ENCODE measurements at places on chromosomes 6 and 20.
A peak's percentile ranks its signal among the peaks of the same experiment; 100 is the strongest.

GRCh38 chr20:51914758-51915157 is 112.4 kb upstream of the SALL4 start:
- DNase-seq = no peak
- H3K27ac ChIP-seq = no peak overlapping the region
- no peaks in the 10 kb centered on the region for H3K27me3 ChIP-seq

GRCh38 chr6:100440935-100441334 is 23.8 kb downstream of the SIM1 start:
- no peaks in the 10 kb centered on the region for H3K4me1 ChIP-seq
- no peaks in the 10 kb centered on the region for H3K36me3 ChIP-seq
- peaks cover 5% of the 10 kb centered on the region for H3K27me3 ChIP-seq
- no peak overlapping the region for H3K4me3 ChIP-seq

DNA sequence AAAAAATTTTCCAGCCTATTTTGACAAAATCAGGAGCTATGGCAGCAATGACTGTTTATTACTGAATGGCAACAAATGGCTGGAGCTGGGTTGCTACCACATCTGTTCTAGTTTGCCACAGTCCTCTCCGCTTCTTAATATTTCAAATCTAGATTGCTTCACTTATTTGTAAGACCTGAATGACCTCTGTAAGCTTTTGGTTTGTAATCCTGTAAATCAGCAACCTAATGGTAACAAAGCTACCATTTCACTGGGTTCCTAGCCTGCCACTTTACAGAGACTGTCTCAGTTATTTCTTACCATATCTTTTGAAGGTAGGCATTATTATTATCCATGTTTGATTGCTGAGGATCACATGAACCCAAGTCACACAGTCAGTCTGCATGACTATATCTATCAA is 15.4 kb downstream of the ZNFX1 start:
- no peak overlapping the region for H3K4me3 ChIP-seq
- no peaks in the 10 kb centered on the region for H3K27me3 ChIP-seq
- peaks cover 17% of the 10 kb centered on the region for H3K36me3 ChIP-seq
- no peak overlapping the region for H3K27ac ChIP-seq
- DNase-seq = no peak
- H3K4me1 ChIP-seq = peaks cover 7% of the 10 kb centered on the region

DNA sequence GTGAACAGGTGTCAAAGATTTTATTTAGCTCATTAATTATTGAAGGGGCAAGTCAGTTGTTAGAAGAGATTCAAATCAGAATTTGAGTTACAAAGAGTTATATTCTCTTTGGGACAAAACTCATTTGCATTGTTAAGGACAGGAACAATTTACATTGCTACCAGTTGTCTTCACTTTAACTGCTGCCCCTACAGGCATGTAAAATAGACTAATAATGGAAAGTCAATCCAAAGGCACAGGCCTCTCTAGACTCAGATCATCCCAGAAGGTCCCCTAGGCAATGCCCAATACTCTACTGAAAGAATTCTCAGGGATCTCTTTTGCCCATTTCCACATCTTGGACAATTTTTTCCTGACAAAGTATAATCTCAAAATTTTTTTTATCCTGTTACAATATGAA is 95.7 kb downstream of the SCP2D1 start:
- no peaks in the 10 kb centered on the region for H3K36me3 ChIP-seq
- no peak overlapping the region for H3K4me3 ChIP-seq
- DNase-seq = no peak

- no peak for DNase-seq
- no peaks in the 10 kb centered on the region for H3K27me3 ChIP-seq
- H3K27ac ChIP-seq = no peak overlapping the region
- H3K4me3 ChIP-seq = no peak overlapping the region
These were observed 50.0 kb downstream of the BPIFB1 start for GRCh38 chr20:33332905-33333456.

DNA sequence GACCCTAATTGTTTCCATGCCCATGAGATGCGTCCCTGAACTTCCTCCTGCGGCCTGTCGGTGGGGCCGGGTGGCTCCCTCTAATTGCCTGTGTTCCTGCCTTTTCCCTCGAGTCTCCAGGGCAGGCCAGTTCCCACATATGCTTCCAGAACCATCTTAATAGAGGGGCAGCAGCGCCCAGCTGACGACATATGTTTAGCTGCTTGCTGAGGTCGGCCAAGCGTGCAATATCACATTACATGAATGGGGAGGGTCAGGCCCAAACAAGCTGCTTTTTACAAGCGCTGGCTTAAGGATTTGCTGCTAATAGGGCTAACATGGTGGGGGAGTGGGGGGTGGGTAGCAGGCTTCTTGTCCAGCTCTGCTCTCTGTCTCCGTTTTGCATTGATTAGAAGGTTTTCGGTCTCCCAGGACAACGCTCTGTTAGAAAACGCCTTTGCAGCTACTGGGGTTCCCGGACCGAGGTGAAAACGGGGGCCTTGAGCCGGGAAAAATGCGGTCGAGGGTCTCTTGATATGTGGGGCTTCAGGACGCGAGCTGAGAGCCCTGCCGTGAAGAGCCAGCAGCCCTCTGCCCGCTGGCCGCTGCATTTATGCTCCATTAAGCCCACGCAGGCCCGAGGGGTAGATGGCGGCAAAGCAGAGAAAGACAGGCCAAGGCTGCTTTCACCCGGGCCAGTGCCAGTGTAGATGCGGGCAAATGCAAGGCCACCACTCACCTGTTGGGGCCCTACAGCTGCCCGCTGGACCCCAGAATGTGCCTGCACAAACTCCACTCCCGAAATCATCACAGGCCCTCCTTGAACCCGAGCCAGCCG is 308.5 kb downstream of the BMP7 start:
- H3K4me1 ChIP-seq = no peaks in the 10 kb centered on the region
- DNase-seq = no peak
- no peak overlapping the region for H3K27ac ChIP-seq
- no peaks in the 10 kb centered on the region for H3K36me3 ChIP-seq
- H3K27me3 ChIP-seq = peaks cover 3% of the 10 kb centered on the region

GRCh38 chr6:1385129-1386037 is 4.0 kb upstream of the FOXF2 start:
- H3K36me3 ChIP-seq = no peaks in the 10 kb centered on the region
- peaks cover 30% of the 10 kb centered on the region for H3K27me3 ChIP-seq

DNA sequence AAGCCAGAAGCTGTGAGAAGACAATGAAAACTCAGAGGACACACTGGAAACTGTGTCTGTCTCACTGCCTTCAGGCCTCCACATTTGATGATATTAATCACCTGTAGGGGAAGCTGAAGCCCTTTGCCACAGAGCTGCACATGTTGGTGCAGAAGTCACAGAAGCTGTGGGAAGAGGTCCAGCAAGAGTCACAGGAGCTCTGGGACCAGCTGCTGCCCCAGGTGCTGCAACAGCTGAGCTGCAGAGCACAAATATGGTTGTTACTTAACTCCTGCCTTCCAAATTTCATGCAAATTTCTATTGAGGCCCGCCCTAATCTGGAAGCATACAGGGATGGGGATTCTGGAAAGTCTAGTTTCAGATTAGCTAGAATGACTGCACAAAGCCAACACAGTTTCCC is 169.3 kb downstream of the OGFRL1 start:
- H3K4me1 ChIP-seq = no peaks in the 10 kb centered on the region
- no peak for DNase-seq
- H3K36me3 ChIP-seq = no peaks in the 10 kb centered on the region
- H3K4me3 ChIP-seq = no peak overlapping the region

GRCh38 chr6:136775548-136775947 is 16.7 kb downstream of the MAP3K5 start:
- peak overlapping the region; percentile 13 for H3K4me3 ChIP-seq
- H3K4me1 ChIP-seq = peaks cover 41% of the 10 kb centered on the region
- peak overlapping the region; percentile 92 for H3K27ac ChIP-seq
- H3K36me3 ChIP-seq = peaks cover 2% of the 10 kb centered on the region

DNA sequence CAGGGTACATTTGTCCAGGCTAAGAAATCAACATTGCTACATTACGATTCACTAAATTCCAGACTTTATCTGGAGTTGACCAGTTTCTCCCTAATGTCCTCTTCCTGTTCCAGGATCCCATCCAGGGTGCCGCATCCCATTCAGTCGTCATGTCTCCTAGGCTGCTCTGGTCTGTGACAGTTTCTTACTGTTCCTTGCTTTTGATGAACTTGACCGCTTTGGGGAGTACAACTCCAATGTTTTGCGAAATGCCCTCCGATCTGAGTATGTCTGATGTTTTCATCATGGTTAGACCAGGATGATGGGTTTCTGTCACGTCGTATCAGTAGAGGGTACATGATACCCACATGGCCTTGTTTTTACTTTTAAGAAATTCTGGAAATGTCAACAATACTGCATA is 62.2 kb downstream of the CTCFL start:
- peaks cover 2% of the 10 kb centered on the region for H3K4me1 ChIP-seq
- H3K27me3 ChIP-seq = no peaks in the 10 kb centered on the region
- H3K27ac ChIP-seq = no peak overlapping the region
- H3K4me3 ChIP-seq = no peak overlapping the region
- DNase-seq = no peak

DNA sequence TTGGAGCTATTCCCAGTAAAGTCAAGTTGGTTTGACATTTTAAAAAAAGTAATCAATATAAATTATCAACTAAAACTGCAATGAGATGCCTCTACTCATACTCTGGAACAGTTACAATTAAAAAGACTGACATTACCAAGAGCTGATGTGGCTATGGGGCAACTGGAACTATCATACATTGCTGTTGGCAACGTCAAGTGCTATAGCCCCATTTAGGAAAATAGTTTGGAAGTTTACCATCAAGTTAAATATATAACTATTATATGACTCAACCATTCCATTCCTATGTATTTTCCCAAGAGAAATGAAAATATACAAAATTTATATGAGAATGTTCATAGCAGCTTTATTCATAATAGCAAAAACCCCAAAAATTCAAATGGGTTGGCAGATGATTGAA is 111.4 kb upstream of the HDGFL1 start:
- H3K27me3 ChIP-seq = no peaks in the 10 kb centered on the region
- H3K4me3 ChIP-seq = no peak overlapping the region
- DNase-seq = no peak
- H3K36me3 ChIP-seq = no peaks in the 10 kb centered on the region
- no peak overlapping the region for H3K27ac ChIP-seq

DNA sequence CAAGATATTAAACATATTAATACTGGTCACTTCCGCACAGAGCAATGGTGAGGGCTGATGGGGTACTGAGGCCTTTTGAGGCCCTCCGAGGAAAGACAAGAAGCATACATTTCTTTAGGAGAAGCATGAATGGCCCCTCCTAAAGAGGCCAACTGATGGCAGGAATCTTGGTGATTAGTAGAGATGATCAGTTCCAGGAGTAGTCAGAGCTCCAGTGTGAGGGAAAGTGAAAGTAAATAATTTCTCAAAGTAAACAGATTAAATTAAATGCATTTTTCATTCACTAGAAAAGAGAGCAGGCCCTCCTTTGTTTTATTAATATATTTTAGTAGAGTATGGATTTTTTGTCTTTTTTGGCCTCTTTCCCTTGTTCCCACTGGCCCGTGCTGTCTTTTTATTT is 38.2 kb downstream of the NOX3 start:
- H3K4me1 ChIP-seq = peaks cover 29% of the 10 kb centered on the region
- no peaks in the 10 kb centered on the region for H3K36me3 ChIP-seq
- no peak for DNase-seq
- peak overlapping the region; percentile 79 for H3K27ac ChIP-seq
- H3K4me3 ChIP-seq = no peak overlapping the region

GRCh38 chr20:47566269-47566668 is 64.6 kb downstream of the NCOA3 start:
- H3K4me3 ChIP-seq = no peak overlapping the region
- no peak for DNase-seq
- H3K27ac ChIP-seq = no peak overlapping the region
- no peaks in the 10 kb centered on the region for H3K27me3 ChIP-seq
- H3K36me3 ChIP-seq = peaks cover 13% of the 10 kb centered on the region

- no peak overlapping the region for H3K27ac ChIP-seq
- no peaks in the 10 kb centered on the region for H3K27me3 ChIP-seq
- no peak overlapping the region for H3K4me3 ChIP-seq
- H3K4me1 ChIP-seq = no peaks in the 10 kb centered on the region
- no peak for DNase-seq
- no peaks in the 10 kb centered on the region for H3K36me3 ChIP-seq
These were observed 36.8 kb upstream of the KLHL31 start for GRCh38 chr6:53702316-53702715.

DNA sequence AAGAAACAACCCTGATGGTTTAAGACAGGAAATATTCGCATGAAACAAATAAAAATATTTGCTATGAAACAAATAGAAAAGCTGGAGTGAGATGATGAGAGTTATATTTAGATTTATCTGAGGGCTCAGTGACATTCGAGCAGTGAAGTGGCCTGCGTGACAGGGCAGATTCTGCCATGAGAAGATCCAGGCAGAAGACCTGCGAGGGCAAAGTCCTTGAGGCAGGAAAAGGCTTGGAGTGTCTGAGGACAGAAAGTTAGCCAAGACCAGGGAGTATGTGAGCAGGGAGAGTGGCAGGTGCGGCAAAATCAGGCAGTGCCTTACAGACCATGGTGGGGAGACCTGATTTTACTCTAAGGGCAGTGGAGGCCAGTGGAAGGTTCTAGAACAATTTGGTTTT is 66.9 kb upstream of the RIN2 start:
- no peaks in the 10 kb centered on the region for H3K36me3 ChIP-seq
- no peak overlapping the region for H3K27ac ChIP-seq
- DNase-seq = no peak
- H3K4me1 ChIP-seq = no peaks in the 10 kb centered on the region
- H3K4me3 ChIP-seq = no peak overlapping the region

DNA sequence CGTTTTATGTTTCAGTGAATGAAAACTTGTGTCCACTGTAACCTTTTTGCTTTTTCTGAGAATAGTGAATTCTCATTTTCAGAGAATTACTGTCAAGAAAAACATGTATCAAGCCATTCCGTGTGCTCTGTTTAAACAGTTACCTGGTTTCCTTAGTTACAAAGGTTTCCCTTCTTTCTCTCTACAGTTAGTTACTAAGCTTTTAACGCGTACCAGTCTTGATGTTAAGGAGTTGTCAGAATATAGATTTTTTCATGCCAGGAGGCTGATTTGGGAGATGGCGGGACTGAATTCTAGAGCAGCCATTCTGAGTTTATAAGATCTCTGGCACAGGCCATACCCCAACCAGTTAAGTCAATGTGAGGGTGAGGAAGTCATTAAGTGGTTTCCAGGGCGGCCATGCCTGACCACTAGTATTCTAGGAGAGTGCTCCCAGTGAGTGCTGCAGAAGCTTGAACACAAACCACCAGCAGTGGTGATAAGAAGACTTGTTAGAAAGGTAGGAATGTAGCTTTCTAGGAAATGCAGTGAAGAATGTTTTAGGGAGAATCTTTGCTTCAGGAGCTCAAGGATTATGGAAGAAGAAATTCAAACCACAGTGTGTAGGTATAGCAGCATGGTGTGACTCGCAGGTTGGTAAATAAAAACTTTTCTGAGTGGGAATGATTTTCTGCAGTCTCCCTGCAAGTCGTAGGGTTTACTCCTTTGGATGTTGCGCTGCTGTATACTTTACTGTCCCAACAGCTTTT is 112.9 kb downstream of the JARID2 start:
- H3K36me3 ChIP-seq = peaks cover 6% of the 10 kb centered on the region
- no peaks in the 10 kb centered on the region for H3K27me3 ChIP-seq
- H3K4me1 ChIP-seq = peaks cover 75% of the 10 kb centered on the region
- H3K27ac ChIP-seq = peak overlapping the region; percentile 81
- DNase-seq = peak; percentile 75
- H3K4me3 ChIP-seq = peak overlapping the region; percentile 27

- H3K27ac ChIP-seq = no peak overlapping the region
- H3K4me3 ChIP-seq = no peak overlapping the region
- no peaks in the 10 kb centered on the region for H3K36me3 ChIP-seq
- DNase-seq = no peak
- no peaks in the 10 kb centered on the region for H3K27me3 ChIP-seq
These were observed 82.8 kb downstream of the KIF13A start for GRCh38 chr6:17904491-17905120.

- H3K4me3 ChIP-seq = no peak overlapping the region
- no peaks in the 10 kb centered on the region for H3K27me3 ChIP-seq
- H3K36me3 ChIP-seq = no peaks in the 10 kb centered on the region
- no peak for DNase-seq
- H3K27ac ChIP-seq = no peak overlapping the region
- H3K4me1 ChIP-seq = peaks cover 5% of the 10 kb centered on the region
These were observed 159.7 kb upstream of the AHI1 start for GRCh38 chr6:135657207-135657606.

Measured in GM12878 (cell line).